ENCODE measurements at places on chromosomes 4 and X.

DNA sequence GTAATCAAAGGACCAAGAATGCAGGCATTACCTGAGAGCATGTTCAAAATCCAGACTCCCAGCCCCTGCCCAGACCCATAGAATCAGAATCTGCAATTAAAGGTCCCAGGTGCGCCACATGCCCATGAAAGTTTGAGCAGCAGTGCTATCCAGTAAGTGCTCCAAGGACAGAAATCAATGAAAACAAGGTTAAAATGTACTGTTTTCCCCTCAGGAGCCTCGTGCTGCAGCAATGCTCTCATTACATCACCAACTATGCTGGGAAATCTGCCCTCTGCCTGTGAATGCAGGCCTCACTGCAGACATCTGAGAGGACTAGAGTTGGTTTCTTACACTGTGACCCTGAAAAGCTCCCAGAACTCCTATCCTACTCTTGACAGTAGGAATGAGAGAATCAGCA, 21.1 kb downstream of the ANXA5 start:
- no peak for DNase-seq

DNA sequence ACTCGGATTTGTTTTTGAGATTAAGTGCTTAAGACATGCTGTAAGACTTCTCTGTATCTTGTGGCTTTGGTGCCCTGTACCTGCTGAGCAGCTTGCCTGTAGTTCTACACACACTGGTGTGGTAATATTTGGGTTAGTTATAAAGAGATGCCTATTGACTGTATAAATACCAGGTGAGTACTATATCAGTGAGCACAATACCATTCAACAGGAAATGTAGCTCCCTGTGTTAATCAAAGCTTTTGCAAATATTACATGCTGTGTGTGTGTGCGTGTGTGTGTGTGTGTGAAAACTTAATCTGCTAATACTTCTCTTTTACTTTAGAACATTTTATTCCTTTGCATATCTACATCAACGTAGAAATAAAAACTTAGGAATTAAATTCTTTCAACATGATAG, 30.1 kb downstream of the MYOZ2 start:
- no peak for DNase-seq

DNA sequence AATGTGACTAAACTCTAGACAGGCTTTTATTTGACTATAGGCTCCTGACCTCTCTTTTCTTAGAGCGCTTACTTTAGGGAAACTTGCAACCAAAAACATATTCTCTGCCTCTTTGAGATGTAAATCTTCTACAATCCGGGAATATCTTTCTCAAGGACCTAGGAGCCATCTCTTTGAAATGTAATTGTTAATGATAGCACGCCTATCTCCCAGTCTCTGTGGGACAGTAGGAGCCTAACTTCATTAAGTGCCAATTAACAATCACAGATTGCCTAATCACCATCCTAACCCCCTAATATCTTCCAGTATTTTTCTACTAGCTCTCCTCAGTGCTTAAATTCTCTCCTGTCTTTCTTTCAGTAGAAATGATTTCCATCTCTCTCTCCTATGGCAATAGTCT, 628.6 kb downstream of the DMD start:
- DNase-seq = no peak

DNA sequence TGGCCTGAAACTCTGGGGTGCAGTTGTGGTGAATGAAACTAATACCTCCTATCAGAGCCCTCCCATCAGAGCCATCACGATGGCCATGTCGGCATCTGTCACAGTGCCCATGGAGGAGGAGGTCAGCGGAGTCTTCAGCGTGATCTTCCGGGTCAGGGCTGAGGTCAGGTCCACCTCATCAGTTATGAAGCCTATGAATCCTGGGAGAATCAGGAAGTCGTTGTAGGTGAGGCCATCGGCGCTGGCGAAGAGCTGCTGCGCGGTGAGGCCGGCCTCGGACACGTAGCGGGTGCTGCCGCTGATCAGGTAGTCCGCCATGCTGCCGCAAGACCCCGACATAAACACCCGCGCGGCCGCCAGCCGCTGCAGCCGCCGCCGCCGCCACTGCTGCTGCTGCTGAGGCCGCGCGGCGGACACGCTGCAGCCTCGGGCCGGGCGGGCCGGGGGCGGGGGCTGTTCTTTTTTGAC, 376.7 kb upstream of the MAOA start:
- no peak for DNase-seq

- no peak for DNase-seq
These were observed 285.1 kb downstream of the FRMPD4 start for GRCh38 chrX:12423346-12423745.

- no peak for DNase-seq
These were observed 25.1 kb downstream of the UGT2B4 start for GRCh38 chr4:69470561-69470960.

DNA sequence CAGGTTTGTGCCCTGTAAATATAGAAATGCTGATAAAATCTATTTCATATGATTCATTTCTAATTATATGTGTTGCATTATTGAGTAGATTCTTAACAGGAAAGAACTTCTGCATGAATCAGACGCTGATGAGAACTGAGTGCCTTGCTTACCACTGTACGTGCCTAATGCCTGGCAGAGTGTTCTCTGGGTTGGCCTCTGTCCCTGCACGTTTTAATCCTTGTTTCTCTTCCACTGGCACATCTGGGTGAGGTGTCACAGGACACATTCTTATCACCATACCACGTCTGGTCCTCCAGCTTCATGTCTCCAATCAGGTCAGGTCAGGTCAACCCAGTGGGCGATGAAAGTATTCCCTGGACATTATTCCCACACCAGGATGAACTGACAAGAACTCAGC, 53.6 kb downstream of the KLF3 start:
- no peak for DNase-seq

- no peak for DNase-seq
These were observed 174.5 kb downstream of the SMIM20 start for GRCh38 chr4:26088433-26088928.

DNA sequence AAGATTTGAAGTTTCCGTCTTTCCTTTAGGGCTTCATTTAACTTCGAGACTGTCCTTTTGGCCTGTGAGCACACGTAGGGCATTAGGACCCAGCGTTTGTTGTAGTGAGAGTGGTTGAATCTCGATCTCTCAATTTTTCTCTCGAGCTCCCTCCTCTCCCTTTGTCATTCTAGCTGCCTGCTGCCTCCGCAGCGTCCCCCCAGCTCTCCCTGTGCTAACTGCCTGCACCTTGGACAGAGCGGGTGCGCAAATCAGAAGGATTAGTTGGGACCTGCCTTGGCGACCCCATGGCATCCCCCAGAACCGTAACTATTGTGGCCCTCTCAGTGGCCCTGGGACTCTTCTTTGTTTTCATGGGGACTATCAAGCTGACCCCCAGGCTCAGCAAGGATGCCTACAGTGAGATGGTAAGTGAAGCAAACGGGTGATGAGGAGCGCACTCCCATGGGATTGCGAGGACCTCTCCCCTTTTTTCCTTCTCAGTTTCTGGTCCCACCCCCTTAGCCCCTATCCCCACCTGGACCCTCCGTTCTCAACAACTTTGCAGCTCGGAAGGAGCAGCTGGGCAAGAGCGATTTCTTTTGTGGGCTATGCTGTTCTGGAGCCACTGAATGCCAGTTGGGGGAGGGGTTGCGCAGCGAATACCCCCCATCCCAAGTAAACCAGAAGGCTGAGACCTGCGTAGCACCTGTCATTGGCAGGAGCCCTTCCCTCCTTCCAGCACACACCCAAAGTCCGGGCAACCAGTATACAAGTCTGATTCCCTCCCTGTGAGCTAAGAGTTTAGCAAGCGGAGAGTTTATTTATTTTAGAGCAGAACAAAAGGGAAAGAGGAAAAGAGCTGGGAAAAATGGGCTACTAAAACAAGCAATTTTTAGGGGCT, at the start of gene TMEM35A:
TSS of gene TMEM35A (plus strand) at position 164 of the 883 bp plus-strand sequence. CDS start at position 288, 124 bp downstream.
- peak; percentile 34 for DNase-seq

DNA sequence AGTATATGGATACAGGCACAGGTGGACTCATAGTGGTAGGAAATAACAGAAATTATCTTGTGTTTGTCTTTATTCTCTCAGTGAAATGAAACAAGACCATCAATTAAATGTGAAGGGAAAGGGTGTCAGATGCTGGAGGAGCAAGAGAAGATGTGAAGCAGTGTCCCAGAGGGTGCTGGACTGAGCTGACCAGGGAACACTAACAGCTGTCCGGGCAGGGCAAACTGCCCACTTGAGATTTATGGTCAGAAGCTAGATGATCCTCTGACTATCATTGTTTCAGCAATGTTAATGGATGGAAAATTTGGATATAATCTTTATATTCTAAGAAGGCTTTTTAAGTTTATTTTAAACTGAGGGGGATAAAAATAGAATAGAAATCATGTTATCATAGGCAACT, 267.2 kb upstream of the SLC7A11 start:
- no peak for DNase-seq

DNA sequence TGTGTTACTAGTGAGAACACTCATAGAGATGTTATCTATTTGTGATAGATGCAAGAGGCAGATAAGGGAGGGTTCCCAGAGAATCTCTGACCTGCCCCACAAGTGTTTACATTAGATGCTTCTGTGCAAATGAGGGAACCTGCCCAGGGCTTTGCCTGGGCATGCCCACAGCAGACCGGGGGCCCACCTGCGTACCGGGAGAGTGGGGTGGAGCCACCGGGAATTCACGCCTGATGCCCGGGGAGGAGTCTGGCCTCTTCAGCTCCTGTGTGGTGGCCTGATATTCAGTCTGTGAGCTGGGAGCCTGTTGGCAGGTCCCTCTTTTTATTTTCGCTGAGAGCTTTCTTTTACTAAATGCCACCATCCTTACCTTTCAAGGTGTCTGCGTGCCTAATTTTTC, 155.7 kb downstream of the SNCA start:
- no peak for DNase-seq

GRCh38 chr4:17480955-17481354, 30.9 kb downstream of the QDPR start:
- DNase-seq = no peak

DNA sequence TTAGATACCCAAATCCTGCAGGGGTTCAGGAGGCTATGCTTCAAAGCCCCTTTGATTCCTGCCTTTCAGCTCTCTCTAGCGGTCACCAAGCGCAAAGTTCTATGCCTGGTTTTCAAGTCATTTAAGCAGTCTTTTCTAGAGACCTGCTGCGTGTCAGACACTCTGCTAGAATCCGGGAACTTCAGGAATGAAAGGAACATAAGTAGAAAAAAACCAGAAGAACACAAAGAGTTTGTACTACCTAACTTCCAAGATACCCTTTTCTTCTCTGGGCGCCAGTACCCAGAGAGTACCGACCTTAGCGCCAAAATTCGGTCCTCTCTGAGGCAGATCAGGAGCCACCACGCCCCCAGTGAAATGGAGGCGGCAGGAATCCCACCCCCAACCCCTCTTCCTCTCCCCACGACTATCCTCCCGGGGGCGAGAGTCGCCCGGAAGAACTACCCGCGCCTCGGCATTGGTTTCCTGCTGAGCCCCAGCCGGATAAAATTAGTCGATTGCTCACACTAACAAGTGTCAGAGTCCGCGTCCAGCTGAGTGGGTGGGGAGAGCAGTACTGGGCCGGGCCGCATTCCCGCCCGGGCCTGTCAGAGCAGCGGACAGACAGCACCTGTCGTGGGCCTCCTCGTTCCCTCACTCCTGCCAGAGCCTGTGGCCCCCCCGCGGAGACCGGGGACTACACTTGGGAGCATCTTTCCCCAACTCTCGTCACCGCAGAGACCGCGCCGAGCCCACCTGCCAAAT, 78.8 kb downstream of the RLIM start:
- DNase-seq = peak; percentile 65

GRCh38 chr4:117898496-117898895, 135.8 kb upstream of the NDST3 start:
- no peak for DNase-seq

DNA sequence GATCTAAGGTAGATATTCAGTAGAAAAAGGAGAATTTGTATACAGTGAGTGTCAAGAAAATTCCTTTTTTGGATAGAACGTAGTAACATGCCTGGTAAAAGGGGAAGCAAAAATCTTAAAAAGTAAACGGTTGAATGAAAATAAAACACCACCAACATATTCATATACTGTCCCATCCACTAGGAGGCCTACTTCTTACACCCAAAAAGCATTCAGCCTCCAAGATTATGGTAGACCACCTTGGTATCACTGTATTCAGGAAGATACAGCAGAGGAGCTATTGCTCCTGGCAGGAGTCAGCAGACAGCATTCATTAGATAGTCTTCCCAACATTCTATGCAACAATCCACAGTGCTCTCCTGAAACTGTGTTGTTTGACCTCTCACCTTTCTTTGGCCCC, 274.6 kb upstream of the MAGEB2 start:
- DNase-seq = no peak

- no peak for DNase-seq
These were observed 94.4 kb upstream of the SCML1 start for GRCh38 chrX:17642891-17643290.

GRCh38 chrX:16754019-16754418, 32.2 kb upstream of the TXLNG start:
- no peak for DNase-seq

DNA sequence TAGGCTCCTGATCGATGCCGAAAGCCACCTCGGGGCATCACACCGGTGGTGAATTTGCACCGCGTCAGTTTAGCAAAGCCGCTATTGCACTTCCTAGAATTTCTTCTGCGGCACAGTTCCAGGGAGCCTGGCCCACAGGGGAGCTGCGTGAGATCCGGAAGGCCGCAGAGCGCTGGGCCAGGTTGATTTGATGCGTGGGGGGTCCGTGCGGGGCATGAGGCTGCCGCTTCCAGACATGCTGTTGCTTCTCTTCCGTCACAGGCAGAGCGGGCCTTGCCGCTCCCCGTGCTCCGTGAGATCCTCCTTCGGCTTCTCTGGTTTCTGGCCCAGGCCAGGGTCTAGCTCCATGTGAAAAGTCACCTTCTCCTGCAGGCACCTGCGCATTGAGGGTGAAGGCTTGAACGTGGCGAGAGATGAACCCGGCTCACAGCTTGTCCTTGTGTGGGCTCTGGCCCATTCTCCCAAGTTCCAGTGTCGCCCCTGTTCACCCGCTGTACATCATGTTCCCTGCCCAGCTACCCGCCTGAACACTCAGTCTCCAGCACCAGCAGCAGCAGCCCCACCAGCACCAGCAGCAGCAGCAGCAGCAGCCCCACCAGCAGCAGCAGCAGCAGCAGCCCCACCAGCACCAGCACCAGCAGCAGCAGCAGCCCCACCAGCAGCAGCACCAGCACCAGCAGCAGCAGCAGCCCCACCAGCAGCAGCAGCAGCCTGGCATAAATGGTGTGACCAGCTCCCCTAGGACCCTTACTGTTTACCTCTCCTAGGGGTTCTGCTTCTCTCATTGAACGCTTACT, 131.2 kb downstream of the TRIML1 start:
- no peak for DNase-seq

- no peak for DNase-seq
These were observed 19.6 kb downstream of the CAMK2D start for GRCh38 chr4:113741956-113742355.

GRCh38 chrX:9745417-9746115, 20.1 kb downstream of the GPR143 start:
- DNase-seq = no peak

- no peak for DNase-seq
These were observed 547.5 kb downstream of the SMARCA1 start for GRCh38 chrX:128975745-128976144.

- DNase-seq = no peak
These were observed 9.2 kb upstream of the UBE2D3 start for GRCh38 chr4:102836596-102836995.

DNA sequence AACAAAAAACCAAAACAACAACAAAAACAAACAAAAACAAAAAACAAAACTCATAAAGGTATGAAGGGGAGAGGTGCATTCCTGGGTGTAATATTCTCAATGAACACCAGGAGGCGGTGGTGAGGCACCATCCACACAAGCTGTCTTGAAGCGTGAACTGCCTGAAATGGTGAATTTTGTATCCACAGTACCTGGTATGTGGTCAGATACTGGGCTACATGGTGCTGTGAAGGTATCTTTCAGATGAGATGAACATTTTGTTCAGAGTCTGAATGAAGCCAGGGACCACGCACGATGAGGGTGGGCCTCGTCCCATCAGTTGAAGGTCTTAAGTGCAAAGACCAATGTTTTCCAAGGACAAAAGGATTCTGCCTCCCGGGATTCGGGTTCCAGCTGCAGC, 58.5 kb downstream of the ASMT start:
- no peak for DNase-seq
